LHCN-M2 (cell line): ENCODE measurements at places on chromosomes 7 and 10.

GRCh38 chr10:6074489-6075301 lies 12.5 kb upstream of the IL2RA start:
- DNase-seq: no peak

GRCh38 chr7:4479367-4480039 lies 202.6 kb upstream of the FOXK1 start:
- peak; percentile 67 for DNase-seq

DNA sequence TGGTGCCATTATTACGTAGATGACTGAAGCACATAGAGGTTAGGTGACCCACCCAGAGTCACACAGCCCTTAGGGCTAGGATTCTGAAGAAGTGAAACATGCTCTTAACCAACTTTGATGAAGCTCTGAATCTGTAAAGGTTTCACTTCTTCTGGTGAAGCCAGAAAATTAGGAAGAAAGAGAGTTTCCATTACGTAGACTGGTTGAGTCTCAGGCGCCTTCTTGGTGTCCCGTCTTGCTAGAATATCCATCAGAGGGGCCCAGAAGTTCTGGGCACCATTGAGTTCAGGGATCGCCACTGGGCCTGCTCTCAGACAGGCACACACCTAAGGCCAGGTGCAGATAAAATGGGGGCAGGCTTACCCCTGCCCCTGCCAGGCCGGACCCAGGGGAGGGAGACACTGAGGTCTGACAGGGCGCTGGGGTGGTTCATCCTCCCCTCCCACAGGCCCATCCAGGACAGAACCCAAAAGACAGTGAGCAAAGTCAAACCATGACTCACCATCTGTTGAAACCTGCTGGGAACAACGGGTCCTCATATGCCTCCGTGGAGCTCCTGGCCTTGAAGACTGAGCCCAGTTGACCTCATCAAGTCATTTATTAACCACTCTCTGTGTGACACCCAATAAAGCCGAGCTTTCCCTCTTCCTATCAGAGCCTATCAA lies 33.2 kb downstream of the DRGX start:
- no peak for DNase-seq

DNA sequence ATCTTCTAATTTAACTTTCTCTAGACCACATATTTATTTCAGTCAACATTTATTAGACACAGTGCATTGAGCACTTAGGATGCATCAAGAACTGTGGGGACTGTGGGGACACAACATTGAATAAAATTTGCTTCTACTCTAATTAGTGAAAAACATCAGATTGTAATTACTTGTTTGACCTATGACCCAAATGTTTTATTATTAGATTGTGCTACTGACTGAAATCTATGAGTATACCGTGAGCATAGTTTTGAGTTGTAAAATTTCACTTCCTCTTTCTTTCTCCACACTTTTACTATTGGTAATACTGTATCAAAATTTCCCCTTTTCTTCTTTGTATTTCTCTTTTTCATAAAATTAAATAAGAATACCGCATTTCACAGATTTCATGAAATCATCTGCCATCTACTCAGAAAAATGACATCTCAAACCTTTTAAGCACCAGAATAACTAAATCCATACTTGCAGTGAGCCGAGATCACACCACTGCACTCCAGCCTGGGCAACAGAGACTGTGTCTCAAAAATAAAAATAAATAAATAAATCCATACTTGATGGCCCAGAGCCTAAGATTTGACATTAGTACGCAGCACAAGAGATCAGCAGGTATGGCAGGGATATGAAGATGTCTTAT lies 25.4 kb upstream of the INPP5F start:
- DNase-seq: no peak

GRCh38 chr7:139825666-139826290 lies 3.3 kb upstream of the TBXAS1 start:
- DNase-seq: peak; percentile 47

- no peak for DNase-seq
Measured at GRCh38 chr7:11584406-11585031, 247.5 kb downstream of the THSD7A start.

DNA sequence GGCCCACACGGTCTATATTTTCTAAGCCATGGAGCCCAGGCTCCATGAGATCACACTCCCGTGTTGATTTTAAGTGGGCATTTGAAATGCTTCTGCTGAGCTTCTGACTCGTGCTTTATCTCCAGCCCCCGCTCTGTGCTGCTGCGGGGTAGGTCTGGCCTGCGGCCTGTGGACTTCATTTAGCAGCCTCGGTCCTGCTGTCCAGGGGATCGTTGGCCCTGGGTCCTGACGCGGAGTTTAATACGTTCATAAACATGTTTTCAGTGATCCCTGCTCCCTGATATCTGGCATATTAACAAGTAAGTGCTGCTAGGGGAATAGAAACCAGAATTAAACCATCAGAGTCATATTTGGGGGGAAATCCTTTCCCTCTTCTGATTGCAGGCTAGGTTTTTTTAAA lies 540.3 kb upstream of the MGMT start:
- DNase-seq: no peak

- DNase-seq: peak; percentile 89
Measured at GRCh38 chr7:139682136-139683013, 95.4 kb downstream of the HIPK2 start.

- peak; percentile 34 for DNase-seq
Measured at GRCh38 chr10:133278577-133279265, 2.1 kb upstream of the ADAM8 start.

DNA sequence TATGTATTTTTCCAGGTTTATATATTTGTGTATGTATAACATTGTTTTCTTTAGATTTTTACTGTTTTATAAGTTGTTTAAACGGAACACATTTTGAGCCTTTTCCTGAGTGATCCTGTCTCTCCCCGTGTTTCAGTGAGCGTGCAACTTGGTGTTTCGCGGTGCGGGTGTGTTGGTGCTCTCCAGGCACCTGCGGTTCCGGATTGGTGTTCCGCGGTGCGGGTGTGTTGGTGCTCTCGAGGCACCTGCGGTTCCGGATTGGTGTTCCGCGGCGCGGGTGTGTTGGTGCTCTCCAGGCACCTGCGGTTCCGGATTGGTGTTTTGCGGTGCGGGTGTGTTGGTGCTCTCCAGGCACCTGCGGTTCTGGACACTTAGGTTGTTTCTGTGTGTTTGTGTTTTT lies 20.6 kb downstream of the DYNC2I1 start:
- no peak for DNase-seq

- no peak for DNase-seq
Measured at GRCh38 chr7:120966961-120967360, 16.4 kb downstream of the ING3 start.

DNA sequence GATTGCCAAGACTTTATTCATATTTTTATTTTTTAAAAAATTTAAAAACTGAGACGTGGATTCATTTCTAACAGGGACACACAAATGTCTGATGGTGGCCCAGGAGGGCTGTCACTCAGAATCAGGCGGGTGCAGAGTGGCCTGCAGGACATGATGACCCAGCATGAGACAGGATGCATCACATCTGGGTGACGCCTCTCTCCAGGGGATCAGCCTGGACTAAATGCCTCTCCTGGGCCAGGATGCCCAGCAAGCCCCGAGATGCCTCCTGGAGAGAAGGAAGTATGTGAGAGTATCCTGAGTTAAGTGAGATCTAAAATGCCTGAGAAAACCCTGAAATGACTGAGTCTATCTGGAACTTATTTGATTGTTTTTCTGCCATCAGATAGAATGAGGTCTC lies 16.9 kb upstream of the MTURN start:
- DNase-seq: no peak

DNA sequence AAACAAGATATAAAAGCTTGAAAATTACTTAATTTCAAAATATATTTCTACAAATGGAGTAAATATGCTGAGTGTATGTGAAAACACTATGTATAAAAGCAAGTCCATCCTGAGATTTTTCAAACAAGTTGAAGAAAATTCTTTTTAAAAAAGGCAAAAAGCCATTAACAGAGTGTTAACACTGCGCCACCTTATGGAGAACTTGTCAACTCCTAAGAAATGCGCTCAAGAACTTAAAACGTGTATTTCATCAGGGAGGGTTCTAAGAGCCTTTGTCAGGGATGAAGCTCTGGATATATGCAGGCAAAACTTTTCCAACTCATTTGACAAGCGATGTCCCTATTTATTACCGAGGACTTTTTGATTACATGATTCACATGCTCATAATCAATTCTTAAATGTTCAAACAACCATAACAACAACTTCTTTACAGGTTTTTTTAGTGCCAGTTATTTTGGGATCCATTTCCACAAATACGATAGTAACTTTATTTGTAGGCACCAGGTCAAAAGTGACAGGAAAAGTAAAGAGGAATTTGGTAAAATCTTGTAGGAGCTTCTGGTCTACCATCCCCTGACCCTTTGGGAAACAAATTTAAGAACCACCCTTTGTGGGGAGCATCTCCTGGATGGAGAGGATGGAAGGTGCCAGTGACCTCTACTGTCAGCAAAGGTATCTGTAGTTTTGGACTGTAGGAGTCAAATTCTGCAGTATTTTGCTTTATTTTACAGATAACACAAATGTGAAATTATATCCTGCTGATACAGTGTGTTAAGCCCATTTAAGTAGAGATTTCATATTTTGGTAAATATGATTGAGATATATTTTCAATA lies 23.2 kb downstream of the CALCR start:
- peak; percentile 52 for DNase-seq

DNA sequence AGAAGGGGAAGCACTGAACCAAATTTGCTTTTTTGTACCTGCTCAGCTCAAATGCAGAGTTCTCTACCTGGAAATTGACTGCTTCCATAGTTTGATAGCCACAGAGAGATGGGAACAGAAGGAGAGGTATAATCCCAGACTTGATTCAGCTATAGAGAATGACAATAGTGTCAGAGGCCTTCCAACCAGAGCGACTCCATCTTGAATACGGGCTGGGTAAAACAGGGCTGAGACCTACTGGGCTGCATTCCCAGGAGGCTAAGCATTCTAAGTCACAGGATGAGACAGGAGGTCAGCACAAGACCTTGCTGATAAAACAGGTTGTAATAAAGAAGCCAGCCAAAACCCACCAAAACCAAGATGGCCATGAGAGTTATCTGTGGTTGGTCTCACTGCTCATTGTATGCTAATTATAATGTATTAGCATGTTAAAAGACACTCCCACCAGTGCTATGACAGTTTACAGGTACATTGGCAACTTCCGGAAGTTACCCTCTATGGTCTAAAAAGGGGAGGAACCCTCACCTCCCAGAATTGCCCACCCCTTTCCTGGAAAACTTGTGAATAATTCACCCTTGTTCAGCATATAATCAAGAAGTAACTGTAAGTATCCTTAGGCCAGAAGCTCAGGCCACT lies 42.7 kb upstream of the ATRNL1 start:
- no peak for DNase-seq
